ENCODE measurements at places on chromosomes 3 and 15. TPM values are rescaled to one million over a fixed set of nuclear protein-coding genes. Genes with fewer than 3 reads are reported as not detected.

ARHGAP11A gene
- 3.9 TPM for total RNA-seq

CHRM5 gene
- total RNA-seq = not detected

IMPG2 gene
- total RNA-seq = 0.59 TPM

XCR1 gene
- total RNA-seq = not detected

CCR4 gene
- under 0.01 TPM for total RNA-seq
